ENCODE measurements at places on chromosomes 2 and 18. TPM values are rescaled to one million over a fixed set of nuclear protein-coding genes. Genes with fewer than 3 reads are reported as not detected.

TUBB6 gene
- total RNA-seq, result 40.2 TPM

DYNAP gene
- not detected for total RNA-seq

APCDD1 gene
- not detected for total RNA-seq

COX5B gene
- total RNA-seq, result 227 TPM

FLACC1 gene
- total RNA-seq, result 1.4 TPM

DNA sequence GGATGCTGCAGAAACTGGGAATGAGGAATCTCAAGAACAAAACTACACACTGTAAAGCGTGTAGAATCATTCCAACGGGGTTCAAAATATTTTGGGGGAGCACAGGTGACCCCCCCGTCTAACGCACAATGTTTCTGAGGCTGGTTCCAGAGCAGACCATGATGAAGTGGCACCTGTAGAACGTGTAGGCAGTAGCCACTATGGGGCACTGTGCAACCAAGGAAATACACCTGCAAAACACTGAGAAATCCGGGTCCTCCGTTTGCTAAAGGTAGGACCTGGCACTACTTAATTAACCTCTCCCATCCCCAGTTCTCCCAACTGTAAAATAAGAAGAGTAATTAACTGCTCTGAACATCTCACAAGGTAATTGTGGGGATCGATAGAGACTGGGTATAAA lies 22.6 kb downstream of the ST6GAL2 start:
- H3K27ac ChIP-seq, result no peak overlapping the region
- no peak for DNase-seq
- no peak overlapping the region for H3K4me3 ChIP-seq
- H3K4me1 ChIP-seq, result no peaks in the 10 kb centered on the region
- no peaks in the 10 kb centered on the region for H3K36me3 ChIP-seq

DNA sequence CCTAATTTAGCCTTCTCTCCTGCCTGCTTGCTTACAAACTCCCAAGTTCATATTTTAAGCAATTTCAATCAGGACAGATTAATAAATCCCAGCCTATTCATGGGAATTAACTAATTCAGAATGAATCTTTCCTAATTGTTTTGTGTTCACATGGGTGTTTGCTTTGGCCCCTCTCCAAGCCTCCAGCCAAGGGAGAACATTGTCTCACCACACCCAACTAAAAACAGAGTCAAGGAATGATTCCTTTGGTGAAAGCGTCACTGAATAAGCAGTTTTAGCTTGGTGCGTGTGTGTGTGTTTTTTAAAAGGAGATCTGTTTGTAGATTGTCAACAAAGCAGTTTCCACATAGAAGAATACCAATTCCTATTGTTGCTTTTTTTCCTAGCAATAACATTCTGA lies 43.0 kb upstream of the DSG1 start:
- no peak for DNase-seq
- no peak overlapping the region for H3K27ac ChIP-seq
- H3K4me1 ChIP-seq, result no peaks in the 10 kb centered on the region
- H3K4me3 ChIP-seq, result no peak overlapping the region
- H3K36me3 ChIP-seq, result no peaks in the 10 kb centered on the region
- no peaks in the 10 kb centered on the region for H3K27me3 ChIP-seq

- no peak overlapping the region for H3K27ac ChIP-seq
- no peaks in the 10 kb centered on the region for H3K27me3 ChIP-seq
- DNase-seq, result no peak
- no peaks in the 10 kb centered on the region for H3K36me3 ChIP-seq
- H3K4me1 ChIP-seq, result no peaks in the 10 kb centered on the region
Measured at GRCh38 chr2:132550946-132551345, 119.1 kb downstream of the LYPD1 start.

DNA sequence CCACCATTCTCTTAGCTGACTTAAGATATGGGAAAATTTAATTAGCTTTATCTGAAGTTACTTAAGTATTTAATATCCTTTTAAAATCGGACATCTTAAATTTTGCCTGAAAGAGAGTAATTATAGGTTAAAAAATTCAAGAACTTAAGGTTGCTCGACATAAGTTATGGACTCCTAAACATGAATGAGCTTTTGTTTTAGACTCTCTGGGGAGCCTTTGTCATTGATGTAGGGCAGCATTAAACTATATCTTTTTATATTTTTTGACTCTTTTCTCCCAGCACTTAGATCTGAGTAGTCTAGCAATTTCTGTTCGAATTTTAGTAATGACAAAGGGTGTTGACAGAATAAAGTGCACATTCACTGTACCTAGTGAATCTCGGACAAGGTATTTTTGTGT lies 4.7 kb downstream of the PHLPP1 start:
- H3K4me3 ChIP-seq, result no peak overlapping the region
- H3K4me1 ChIP-seq, result peaks cover 24% of the 10 kb centered on the region
- H3K27me3 ChIP-seq, result peaks cover 22% of the 10 kb centered on the region
- no peak for DNase-seq
- H3K36me3 ChIP-seq, result peaks cover 2% of the 10 kb centered on the region

- H3K36me3 ChIP-seq, result no peaks in the 10 kb centered on the region
- no peak for DNase-seq
- H3K4me1 ChIP-seq, result no peaks in the 10 kb centered on the region
- H3K27me3 ChIP-seq, result no peaks in the 10 kb centered on the region
- no peak overlapping the region for H3K4me3 ChIP-seq
Measured at GRCh38 chr2:31060397-31060796, 77.8 kb downstream of the GALNT14 start.

DNA sequence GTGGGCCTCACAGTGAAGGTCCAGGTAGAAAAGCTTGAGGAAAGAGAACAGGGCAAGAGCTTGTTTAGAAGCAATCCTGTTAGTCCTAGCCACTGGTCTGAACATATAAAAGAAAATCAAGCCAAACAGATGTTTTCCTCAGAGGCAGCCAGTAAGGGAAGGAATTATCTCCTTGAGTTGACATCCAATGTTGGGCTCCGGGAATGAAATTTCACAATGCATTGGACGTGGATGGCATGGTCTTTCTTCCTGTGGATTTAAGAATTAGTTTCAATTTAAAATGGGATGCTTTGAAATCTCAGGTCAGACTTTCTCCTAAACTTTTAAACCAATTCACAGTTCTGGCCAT lies 92.1 kb downstream of the ACKR3 start:
- no peak for DNase-seq
- H3K27me3 ChIP-seq, result peaks cover 18% of the 10 kb centered on the region

DNA sequence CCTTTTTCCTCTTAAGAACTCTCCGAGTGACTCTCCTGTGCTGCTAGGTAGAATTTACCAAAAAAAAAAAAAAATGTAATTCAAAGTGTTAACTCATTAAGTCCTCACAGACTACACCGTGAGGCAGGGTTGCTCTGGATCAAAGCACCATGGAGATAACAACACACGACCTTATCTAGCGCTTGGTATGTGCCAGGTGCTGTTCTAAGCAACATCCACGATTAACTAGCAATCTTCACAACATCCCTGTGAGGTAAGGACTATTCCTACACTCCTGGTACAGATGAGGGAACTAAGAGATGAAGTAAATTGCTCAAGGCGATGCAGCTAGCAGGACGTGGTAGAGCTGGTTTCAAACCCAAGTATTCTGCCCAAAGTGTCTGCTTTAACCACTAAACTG lies 1.8 kb downstream of the MOGAT1 start:
- DNase-seq, result no peak
- H3K4me3 ChIP-seq, result no peak overlapping the region
- no peaks in the 10 kb centered on the region for H3K36me3 ChIP-seq
- peaks cover 72% of the 10 kb centered on the region for H3K27me3 ChIP-seq
- peaks cover 5% of the 10 kb centered on the region for H3K4me1 ChIP-seq

DNA sequence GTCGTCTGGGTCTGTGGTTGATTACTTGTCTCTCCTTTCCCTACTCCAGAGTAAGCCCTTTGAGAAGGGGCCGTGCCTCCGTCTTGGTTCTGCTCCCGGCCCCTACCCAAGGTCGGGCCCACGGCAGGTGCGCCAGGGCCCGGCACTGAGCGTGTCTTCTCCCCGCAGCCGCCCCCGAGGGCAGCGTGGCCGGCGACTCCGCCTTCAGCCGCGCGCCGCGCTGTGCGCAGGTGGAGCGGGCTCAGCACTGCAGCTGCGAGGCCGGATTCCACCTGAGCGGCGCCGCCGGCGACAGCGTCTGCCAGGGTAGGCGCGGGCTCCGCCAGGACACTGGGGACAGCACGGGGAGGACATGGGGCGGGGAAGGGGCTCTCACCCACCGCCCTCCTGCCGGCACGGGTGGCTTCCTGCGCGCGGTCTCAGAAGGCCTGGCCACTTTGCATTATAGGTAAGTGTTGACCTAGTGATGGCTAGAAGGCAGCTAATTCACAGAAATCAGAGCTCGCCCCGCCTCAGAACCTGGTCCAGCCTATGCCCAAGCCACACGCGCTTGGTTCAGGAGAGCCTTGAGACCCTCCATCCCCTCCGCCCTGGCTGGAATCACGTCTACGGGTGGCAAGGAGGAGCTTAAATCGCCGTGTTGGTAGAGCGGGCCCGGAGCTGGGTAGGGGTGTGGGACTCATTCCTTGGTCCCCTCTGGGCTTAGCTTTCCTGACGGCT lies 43.5 kb downstream of the FBLN7 start:
- peak overlapping the region; percentile 93 for H3K27ac ChIP-seq
- no peaks in the 10 kb centered on the region for H3K27me3 ChIP-seq
- peaks cover 28% of the 10 kb centered on the region for H3K36me3 ChIP-seq

GRCh38 chr2:177289824-177290628 lies 25.5 kb upstream of the NFE2L2 start:
- H3K27me3 ChIP-seq, result no peaks in the 10 kb centered on the region
- H3K4me1 ChIP-seq, result peaks cover 43% of the 10 kb centered on the region
- peak; percentile 79 for DNase-seq
- H3K27ac ChIP-seq, result peak overlapping the region; percentile 77

DNA sequence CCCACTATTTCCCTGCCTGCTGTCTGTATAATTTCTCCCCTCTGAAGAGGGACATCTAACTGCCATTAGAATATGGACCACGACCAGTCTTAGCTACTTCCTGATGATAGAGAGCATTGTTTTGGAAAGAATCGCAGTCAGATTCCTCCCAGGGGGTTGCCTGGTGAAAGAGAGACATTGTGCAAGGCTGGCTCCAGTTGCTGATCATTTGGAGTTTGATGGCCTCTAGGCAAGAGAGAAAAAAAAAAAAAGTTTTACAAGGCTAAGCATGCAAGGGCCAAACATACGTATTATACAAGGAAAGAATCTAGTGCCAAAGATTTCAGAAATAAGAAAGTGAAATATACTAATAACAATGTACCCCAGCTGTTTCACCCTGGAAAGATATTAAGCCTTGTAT lies 182.2 kb downstream of the CMPK2 start:
- no peak for DNase-seq
- no peaks in the 10 kb centered on the region for H3K4me1 ChIP-seq
- no peaks in the 10 kb centered on the region for H3K36me3 ChIP-seq
- H3K27me3 ChIP-seq, result peaks cover 2% of the 10 kb centered on the region

DNA sequence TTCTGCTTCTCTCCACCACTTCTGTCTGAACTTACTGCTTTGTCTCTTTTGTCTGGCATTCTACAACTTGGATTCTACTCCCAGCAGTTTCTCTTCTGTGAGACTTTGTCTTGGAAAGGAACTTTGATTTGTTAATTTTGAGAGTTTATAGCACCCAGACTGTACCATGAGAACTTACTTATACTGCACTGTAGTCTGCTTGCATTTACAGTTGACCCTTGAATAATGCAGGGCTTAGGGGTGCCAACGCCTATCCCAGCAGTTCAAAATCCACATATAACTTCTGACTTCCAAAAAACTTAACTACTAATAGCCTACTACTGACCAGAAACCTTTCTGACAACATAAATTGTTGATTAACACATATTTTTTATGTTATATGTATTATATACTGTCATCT lies 55.5 kb downstream of the DYNC1I2 start:
- H3K27ac ChIP-seq, result no peak overlapping the region
- no peaks in the 10 kb centered on the region for H3K27me3 ChIP-seq
- no peaks in the 10 kb centered on the region for H3K4me1 ChIP-seq
- H3K4me3 ChIP-seq, result no peak overlapping the region

DNA sequence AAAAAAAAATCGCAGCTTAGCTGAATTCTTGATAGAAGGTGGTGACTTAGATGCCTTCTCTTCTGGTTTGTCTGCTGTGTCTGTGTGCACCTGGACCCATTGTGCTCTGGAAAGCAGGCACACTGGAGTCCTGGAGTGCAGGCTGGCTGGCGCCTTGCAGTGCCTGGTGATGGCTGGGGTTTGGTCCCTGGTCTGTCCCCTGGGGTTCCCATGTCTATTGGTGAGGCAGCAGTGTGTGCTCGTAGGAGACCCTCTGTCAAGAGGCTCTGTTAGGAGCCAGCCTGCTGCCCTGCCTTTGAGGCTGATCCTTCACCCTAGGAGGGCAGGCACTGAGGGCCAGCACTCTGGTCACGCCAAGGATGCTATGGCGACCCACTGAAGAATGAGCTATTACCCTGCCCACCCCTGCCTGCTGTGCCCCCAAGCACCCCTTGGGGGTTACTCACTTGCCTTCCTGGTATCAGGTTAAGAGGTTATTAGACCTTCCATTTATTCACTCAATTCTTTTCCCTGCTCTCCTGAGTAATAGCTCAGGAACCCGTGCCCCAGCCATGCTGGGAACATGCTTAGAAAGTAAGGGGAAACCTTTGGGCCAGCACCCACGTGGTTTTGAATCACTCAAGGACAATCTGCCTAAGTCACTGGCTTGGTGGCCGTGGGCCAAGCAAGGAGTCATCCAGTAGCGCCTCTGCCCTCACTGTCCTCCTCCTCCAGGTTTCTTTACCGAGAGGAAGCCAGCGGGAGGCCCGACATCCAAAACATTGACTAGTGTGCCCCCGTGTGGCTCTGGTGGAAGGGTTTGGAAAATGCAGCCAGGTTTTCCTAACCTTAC lies 284.5 kb downstream of the PRKCE start:
- H3K27ac ChIP-seq, result no peak overlapping the region
- peak; percentile 86 for DNase-seq
- peaks cover 2% of the 10 kb centered on the region for H3K4me1 ChIP-seq
- H3K4me3 ChIP-seq, result no peak overlapping the region
- H3K36me3 ChIP-seq, result no peaks in the 10 kb centered on the region

DNA sequence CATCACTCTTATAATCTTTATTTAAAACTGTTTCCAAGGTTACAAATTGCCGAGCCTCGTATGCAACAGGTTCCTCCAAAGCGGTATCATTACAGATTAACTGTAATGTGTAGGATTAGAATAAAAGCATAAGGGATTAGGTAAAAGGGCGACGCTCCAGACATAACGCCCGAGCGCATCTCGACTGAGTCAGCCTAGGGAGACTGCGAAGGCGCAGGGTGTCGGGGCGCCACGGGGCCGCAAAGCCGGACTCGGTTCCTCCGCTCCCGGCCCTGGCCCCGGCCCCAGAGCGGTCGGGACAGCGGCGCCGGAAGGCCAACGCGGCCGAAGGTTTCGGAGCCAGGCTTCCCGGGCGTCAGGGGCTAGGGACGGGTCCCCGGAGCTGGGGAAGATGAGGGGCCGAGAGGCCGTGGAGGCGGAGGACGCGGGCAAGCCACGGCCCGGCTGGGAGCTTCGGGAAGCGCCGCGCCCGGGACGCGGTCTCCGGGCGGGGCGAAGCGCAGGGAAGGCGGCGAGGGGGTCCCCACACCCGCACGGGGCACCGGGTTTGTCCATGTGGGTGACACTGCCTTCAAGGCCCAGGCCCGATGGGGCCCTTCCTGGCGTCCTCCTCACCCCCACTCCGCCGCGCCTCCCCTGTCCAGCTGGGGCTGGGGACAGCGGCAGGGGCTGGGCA lies 12.9 kb upstream of the SIX3 start:
- H3K36me3 ChIP-seq, result peaks cover 2% of the 10 kb centered on the region
- H3K4me1 ChIP-seq, result peaks cover 5% of the 10 kb centered on the region
- no peak overlapping the region for H3K4me3 ChIP-seq
- no peak overlapping the region for H3K27ac ChIP-seq
- no peak for DNase-seq
- H3K27me3 ChIP-seq, result peaks cover 76% of the 10 kb centered on the region

Measured in activated CD4-positive, alpha-beta T cell treated with anti-CD3 and anti-CD28 coated beads, Interleukin-2, amount 10 ng/mL, durations not matched to agents 24 days and 14 days (primary cell).